K562 (cell line): ENCODE measurements at places on chromosomes 1 and 21. TPM values are rescaled to one million over a fixed set of nuclear protein-coding genes. Genes with fewer than 3 reads are reported as not detected.

AMY1A gene
- 0.33 TPM in 1 of 2 replicates, not detected in the other for total RNA-seq

FCER1G gene
- 0.31 TPM in 1 of 2 replicates, not detected in the other for total RNA-seq

FAM177B gene
- total RNA-seq, result not detected in 2 replicates

EDARADD gene
- 21.1 and 22.5 TPM in 2 replicates for total RNA-seq

CDC73 gene
- 57.1 and 60.5 TPM in 2 replicates for total RNA-seq

ZFYVE9 gene
- total RNA-seq, result 9.0 and 10.2 TPM in 2 replicates

EPS15 gene
- 59.7 and 69.0 TPM in 2 replicates for total RNA-seq

TFF3 gene
- total RNA-seq, result 0.72 and 0.78 TPM in 2 replicates

L1TD1 gene
- 0.09 and 0.31 TPM in 2 replicates for total RNA-seq

ADGRL2 gene
- total RNA-seq, result 0.13 and 0.40 TPM in 2 replicates

AMIGO1 gene
- total RNA-seq, result 0.72 and 1.0 TPM in 2 replicates

CFHR5 gene
- not detected in 2 replicates for total RNA-seq

AUNIP gene
- 30.9 and 31.7 TPM in 2 replicates for total RNA-seq

TGFB2 gene
- total RNA-seq, result 0.04 and 0.11 TPM in 2 replicates

OR2G6 gene
- total RNA-seq, result not detected in 2 replicates

TMOD4 gene
- total RNA-seq, result 0.60 and 1.2 TPM in 2 replicates

GJA9 gene
- not detected in 2 replicates for total RNA-seq

ACTA1 gene
- total RNA-seq, result not detected in 2 replicates

CFAP74 gene
- not detected in 2 replicates for total RNA-seq
